Cardiac fibroblast (primary cell): ENCODE measurements at places on chromosomes 7 and 10.

DNA sequence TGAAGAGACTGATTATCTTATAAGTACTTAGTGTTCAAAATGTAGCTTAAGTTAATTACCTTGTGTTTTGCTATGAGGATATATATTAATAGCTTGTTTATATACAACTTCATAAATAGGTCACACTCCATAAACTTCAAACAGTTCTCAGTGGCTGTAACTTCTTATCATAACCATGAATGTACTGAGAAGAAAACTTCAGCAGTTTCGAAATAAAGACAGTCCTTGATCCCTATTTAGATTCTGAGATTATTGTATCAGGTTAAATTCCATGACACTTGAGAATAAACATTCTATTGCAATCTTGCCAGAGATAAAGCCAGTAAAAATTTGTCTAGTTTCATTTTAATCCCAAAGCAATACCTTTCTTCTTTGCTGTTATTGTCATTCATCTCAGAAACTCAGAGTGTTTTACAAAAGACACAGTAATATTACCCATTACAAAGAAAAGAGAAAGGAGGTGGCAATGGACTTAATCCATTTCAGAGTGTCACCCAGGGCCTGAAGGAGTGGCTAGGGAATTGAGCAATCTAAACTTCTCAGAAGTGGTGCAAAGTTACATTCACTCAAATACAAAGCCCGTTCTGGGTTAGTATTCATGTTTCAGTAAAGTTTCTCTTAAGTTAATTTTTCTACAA is 403.6 kb downstream of the SEMA3D start:
- DNase-seq, result peak; percentile 24

- no peak for DNase-seq
These were observed 286.3 kb downstream of the FGFR2 start for GRCh38 chr10:121311812-121312443.

DNA sequence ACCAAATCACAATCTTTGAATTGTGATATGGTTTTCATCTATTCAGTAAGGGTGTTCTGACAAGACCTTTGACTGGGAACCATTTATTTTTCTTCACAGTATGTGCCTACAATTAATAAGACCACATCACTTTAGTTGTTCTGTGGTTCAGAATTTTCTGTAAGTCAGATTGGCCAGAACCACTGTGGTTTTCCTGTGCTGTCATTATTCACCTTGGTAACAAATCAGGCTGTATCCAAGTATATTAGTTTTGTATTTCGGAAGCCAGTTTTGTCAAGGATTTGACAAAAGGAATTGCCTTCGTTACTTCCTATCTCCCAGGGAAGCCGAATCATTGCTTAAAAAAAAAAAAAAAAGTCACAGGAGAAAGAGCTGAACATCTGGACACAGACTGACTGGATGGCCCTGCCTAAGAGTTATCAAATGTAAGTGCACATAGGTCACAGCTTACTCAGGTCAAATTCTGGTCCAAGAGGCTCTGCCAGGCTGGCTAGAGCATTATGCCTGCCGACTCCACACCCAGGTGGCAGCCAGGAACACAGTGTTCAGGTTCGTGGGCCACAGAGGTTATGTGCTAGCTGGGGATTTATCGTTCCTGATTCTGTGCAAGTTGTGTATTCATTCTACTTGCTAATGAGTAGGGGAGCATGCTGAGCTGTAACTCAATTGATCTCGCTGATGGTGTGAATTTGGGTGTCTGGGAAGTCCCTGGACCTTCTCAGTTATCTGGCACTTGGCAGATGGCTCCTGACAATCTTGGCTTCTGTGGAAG is 175.3 kb downstream of the JAZF1 start:
- DNase-seq, result peak; percentile 54

DNA sequence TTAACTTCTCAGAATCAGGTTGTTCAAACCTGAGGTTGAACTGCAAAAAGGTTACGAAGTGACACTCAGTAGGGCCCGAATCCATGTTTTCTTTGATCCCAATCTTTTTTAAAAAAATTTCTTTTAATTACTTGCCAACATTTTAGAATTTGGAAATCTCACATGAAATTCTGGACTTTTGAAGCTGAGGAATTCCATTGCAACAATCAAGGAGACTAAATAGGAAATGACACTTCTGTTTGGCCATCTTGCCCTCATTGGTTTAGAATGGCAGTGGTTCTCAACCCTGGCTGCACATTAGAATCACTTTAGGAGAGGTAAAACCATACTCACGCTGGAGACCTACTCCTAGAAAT is 471 bp upstream of the TOMM7 start:
- DNase-seq, result no peak

- DNase-seq, result peak; percentile 85
These were observed 25.2 kb upstream of the ITGB1 start for GRCh38 chr10:32982911-32983909.

GRCh38 chr7:111730476-111731300 is 168.4 kb upstream of the IMMP2L start:
- DNase-seq, result peak; percentile 58

DNA sequence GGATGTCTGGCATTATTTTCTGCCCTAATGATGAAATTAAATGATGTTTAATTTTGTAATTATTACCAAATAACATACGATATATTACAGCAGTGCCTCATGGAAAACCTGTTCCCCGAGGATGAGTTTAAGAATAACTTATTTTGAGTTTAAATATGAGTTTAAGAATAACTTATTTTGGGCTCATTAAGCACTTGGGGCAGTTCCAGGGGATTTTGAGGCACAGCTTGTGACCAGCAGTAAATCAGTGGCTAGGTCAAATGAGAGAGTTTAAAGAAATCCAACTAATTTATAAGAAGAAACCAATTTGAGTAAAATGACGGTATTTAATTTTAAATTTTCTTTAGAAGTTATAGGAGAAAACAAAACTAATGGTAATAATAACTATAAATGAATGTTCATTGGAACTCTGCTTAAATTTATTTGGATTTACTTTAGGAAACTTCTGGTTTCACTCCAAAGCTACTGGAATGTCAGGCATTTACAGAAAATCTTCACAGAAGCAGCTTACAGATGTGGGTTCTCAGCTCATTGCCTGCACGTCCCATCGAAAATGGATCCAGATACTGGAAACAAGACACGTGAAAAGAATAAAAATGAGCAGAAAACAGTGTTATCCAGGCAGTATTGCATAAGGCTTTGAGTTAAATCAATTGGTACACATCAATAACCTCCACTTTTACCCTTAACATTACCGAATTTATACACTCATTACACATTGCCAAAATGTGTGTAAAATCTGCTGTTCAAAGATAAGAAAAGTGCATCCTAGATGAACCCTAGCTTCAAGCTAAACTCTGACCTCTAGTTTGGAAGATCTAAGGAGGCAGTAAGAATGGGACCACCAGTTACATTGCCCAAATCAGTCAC is 784.5 kb upstream of the IGFBP3 start:
- peak; percentile 63 for DNase-seq

DNA sequence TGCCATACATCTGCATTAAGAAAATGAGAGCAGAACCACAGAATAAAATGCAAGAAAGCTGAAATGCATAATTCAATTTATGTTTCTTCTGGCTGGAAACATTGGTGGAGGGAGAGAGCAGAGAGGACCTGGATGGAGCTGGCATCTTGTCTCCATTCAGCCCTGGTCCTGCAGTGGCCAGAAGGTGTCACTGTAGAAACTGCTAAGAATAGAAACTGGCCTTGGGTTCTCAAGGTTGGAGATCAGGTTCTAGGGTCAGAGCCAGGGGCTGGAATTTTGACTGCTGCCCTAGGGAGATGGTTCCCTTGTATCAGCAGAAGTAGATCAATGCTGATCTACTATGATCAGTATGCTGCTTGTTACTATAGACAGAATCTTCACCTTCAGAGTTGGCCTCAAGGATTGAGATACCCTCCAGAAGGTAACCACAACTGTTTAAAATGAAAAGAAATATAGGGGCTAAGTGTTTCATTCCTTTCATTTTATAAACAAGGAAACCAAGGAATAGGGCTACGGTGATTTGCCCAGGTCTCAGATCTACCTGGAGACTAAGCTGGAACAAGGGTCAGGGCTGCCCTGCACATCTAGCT is 13.1 kb downstream of the TAS2R41 start:
- DNase-seq, result peak; percentile 49

DNA sequence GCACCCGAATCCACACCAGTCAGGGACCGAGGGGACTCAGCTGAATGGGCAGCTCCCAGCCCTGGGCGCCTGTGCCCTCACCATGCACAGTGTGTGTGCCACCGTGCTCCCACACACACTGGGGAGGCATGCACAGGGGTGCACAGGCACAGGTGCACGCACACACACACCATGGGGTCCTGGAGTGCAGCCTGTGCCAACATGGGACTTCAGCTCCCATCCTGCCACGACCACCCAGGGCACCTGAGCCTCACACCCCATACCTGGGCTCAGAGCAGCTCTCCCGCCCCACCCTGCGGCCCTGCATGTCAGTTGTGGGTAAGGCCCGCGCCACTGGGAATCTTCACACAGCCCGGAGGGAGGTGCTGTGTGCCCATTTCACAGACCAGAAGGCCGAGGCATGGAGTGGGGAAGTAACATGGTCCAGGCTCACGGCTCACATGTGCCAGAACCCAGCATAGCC is 8.0 kb downstream of the ELFN1 start:
- no peak for DNase-seq

- DNase-seq, result no peak
These were observed 584 bp upstream of the GARS1 start for GRCh38 chr7:30594048-30594539.

- no peak for DNase-seq
These were observed 106.6 kb downstream of the ADCY1 start for GRCh38 chr7:45680776-45681175.

- DNase-seq, result no peak
These were observed 528.5 kb downstream of the LRMDA start for GRCh38 chr10:75959912-75960311.

GRCh38 chr10:25182636-25183035 is 7.8 kb downstream of the GPR158 start:
- DNase-seq, result no peak
